ENCODE measurements at places on chromosomes 4 and X.

DNA sequence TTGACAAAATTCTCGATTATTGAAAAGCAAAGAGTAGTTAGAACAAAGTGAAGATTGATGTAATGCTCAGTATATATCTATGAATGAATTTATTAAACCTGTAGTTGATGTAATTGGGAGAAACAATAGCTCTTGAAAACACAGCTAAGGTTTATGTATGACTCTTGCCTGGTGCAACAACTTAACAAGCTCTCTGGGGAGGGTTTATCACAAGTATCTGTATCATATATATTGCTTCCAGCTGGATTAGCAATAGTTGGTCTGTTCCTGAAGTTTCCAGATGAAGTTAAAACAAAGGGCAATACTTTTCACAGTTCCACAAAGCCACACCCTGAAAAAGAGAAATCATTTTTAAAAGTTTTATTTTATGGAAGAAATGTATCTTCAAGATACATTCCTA is 91.4 kb downstream of the ARSJ start:
- DNase-seq: no peak

GRCh38 chr4:187016101-187016500 is 292.4 kb upstream of the FAT1 start:
- no peak for DNase-seq

DNA sequence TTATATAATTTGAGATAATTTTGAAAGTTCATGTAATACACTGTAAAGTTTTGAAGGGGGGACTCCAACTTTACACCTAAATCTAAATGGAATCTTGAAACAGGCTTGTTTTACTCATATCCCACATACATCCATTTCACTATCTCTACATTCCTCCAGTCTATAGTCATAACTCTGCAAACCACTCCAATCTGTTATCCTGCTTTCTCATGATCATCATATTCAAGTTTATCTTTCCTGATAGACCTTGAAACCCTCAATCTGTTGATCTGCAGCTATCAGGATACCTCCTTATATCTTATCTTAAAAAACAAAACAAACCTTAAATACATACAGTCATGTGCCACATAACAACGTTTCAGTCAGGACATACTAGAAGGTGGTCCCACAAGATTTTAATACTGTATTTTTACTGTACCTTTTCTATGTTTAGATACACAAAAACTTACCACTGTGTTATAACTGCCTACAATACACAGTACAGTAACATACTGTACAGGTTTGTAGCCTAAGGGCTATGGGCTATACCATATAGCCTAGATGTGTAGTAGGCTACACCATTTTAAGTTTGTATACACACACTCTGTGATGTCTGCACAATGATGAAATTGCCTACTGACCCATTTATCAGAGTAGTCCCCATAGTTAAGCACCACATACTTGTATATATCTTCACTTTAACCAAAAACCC is 14.0 kb downstream of the CHIC2 start:
- no peak for DNase-seq

DNA sequence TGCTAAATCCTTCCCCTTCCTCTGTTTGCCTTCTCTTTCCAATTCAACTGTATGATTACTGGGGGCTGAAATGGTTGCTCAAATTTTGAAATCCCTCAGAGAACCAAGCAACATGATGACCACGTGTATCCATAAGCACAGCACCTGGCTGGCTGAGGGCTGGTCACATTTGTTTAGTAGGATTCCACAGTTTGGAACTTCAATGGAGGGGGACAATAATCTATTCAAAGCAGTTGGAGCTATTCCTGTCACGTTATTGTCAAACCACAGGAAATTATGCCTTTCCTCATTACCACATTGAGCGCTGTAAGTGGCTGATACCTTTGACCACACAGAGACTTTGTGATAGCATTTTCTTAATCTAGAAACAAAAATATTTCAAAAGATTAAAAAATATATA is 7.0 kb downstream of the TMSB4X start:
- peak; percentile 30 for DNase-seq

DNA sequence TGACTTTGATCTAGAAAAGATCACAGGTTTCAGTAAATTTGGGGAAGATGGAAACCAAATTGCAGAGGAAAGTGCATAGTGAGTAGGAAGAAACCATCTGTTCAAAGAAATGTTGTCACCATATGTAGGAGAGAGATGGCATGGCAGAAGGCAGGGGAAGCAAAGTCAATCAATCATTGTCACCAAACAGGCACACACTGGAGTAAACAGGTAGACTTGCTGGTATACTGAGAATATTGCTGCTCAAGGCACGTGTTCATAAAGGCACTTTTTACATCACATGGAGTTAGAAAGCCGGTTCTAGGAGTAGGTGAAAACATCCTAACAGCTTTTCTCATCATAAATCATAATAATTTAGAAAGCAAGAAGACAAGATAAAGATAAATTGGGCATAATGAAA is 550.5 kb upstream of the FAT1 start:
- no peak for DNase-seq

DNA sequence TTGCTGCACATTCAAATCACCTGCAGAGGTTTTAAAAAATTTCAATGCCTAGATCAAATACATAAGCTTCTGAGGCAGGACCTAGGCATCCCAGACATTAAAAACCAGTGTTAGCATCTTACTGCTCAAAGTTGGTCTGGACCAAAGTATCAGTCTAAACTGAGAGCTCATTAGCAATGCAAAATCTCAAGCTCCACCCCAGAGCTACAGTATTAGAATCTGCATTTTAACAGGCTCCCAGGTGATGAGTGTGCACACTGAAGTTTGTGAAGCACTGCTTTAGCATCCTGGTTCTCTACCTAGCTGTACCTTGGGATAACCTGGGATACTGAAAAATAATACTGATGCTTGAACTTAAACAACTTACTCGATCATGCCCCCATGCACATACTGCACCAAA is 96.0 kb downstream of the PRRG1 start:
- no peak for DNase-seq

GRCh38 chr4:143281507-143282190 is 55.0 kb upstream of the GAB1 start:
- DNase-seq: no peak
